ENCODE measurements at places on chromosomes 6 and 20.

- H3K36me3 ChIP-seq: no peaks in the 10 kb centered on the region
- no peak for DNase-seq
- H3K4me1 ChIP-seq: no peaks in the 10 kb centered on the region
- H3K4me3 ChIP-seq: no peak overlapping the region
Observed at GRCh38 chr6:84798257-84798656, 33.9 kb upstream of the TBX18 start.

GRCh38 chr6:169246445-169246844, 7.2 kb downstream of the THBS2 start:
- no peak for DNase-seq
- no peaks in the 10 kb centered on the region for H3K4me1 ChIP-seq
- H3K27me3 ChIP-seq: peaks cover 18% of the 10 kb centered on the region
- no peak overlapping the region for H3K4me3 ChIP-seq
- H3K36me3 ChIP-seq: no peaks in the 10 kb centered on the region

DNA sequence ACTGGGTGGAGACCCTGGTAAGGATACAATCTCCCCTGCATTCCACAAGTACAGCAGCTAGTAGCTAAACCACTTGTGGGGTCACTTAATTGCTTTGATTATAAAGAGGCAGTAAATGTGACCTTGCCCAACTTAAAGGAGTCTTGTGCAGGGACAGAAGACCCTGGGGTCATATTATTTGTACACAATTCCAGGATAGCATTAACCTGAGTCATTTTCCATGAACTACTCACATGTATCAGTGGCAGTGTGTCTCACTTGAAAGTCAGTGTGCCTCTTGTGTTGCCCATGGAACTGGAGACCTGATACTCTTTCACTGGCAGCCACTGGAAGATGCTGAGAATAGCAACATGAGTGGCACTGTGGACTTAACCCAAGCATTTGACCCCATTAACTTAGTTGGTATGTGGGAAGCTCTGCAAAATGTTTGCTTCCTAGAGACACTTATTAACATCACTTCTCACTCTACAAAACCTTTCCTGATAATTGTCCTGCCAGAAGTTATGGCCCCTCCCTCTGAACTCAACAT, 28.9 kb downstream of the CLIC5 start:
- no peak overlapping the region for H3K27ac ChIP-seq
- no peak overlapping the region for H3K4me3 ChIP-seq
- H3K4me1 ChIP-seq: peaks cover 3% of the 10 kb centered on the region
- DNase-seq: no peak

GRCh38 chr20:12053353-12053752, 135.7 kb downstream of the BTBD3 start:
- no peak for DNase-seq
- no peak overlapping the region for H3K27ac ChIP-seq
- peaks cover 3% of the 10 kb centered on the region for H3K4me1 ChIP-seq
- no peaks in the 10 kb centered on the region for H3K36me3 ChIP-seq
- H3K4me3 ChIP-seq: no peak overlapping the region
- H3K27me3 ChIP-seq: no peaks in the 10 kb centered on the region

DNA sequence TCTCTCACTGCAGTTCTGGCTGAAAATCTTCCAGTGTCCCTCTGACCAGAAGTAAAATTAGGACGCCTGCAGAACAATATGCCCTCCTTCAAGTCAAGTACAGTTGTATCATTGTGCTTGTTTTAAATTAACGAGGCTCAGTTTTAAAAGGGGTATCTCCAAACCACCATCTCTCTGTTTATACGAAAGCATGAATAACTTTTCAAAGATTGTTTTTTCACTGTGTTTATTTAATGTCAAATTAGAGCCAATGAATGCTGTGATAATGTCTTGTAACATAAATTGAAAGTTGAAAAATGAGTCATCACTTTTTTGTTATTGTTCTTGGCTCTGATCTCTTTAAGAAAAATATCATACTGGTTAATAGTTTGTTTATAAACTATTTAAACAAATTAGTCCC, 230.7 kb upstream of the THEMIS start:
- peaks cover 13% of the 10 kb centered on the region for H3K36me3 ChIP-seq
- no peak overlapping the region for H3K4me3 ChIP-seq
- H3K27me3 ChIP-seq: no peaks in the 10 kb centered on the region
- peaks cover 8% of the 10 kb centered on the region for H3K4me1 ChIP-seq

- H3K27me3 ChIP-seq: peaks cover 8% of the 10 kb centered on the region
- H3K27ac ChIP-seq: no peak overlapping the region
- H3K4me1 ChIP-seq: peaks cover 14% of the 10 kb centered on the region
- H3K36me3 ChIP-seq: no peaks in the 10 kb centered on the region
Observed at GRCh38 chr6:10520468-10520867, 683 bp upstream of the GCNT2 start.
